Renal cortical epithelial cell (primary cell): ENCODE measurements at places on chromosomes 12 and 14. TPM values are rescaled to one million over a fixed set of nuclear protein-coding genes. Genes with fewer than 3 reads are reported as not detected.
A peak's percentile ranks its signal among the peaks of the same experiment; 100 is the strongest.

GRCh38 chr14:50051106-50051505 lies 65.3 kb downstream of the VCPKMT start:
- DNase-seq: no peak

DNA sequence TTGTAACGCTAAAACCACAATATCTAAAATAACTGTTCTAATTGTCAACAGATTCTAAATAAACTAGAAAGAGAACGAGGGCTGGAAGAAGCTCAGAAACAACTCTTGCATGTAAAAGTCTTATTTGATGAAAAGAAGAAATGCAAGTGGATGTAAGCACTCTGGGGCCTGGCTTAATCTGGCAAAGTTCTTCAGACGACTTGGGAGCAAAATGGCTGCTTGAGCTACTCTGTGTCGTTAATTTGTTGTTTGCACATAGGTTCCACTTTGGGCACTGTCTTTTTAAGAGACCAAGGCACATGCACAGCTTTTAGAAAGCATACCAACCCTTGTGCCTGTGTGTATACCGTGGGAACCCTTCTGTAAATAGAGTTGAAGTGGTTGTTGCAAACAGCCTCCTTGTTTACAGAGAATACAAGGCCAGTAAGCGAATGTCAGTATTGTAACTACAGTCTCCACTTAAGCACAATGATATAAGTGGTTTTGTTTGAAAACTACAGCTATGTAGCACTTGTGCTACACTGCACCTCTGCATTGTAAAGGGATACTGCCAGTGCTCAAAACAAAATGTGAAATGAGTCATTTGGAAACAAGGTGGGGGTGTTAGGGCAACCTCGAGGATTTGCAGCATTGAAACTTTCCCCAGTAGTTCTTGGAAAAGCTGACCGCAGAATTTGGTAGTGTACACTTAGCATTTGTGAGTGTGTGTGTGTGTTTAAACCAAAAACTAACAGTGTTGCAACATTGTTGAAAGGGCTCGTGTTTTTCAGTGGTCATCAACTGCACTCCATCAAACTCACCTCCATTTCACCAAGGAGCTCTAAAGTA lies 154.3 kb downstream of the CEP83 start:
- DNase-seq: no peak

- DNase-seq: peak; percentile 71
Observed at GRCh38 chr12:56377310-56377988, 14.8 kb upstream of the APOF start.

The NTS gene
- total RNA-seq: not detected in 2 replicates

- no peak for DNase-seq
Observed at GRCh38 chr14:69260861-69261564, 1.1 kb downstream of the GALNT16 start.

The MYH7 gene
- total RNA-seq: under 0.01 TPM in 1 of 2 replicates, not detected in the other

The TOGARAM1 gene
- 14.2 and 40.5 TPM in 2 replicates for total RNA-seq

- DNase-seq: no peak
Observed at GRCh38 chr12:112111931-112112330, 3.3 kb upstream of the NAA25 start.

The SMARCD1 gene
- 53.0 and 85.0 TPM in 2 replicates for total RNA-seq

DNA sequence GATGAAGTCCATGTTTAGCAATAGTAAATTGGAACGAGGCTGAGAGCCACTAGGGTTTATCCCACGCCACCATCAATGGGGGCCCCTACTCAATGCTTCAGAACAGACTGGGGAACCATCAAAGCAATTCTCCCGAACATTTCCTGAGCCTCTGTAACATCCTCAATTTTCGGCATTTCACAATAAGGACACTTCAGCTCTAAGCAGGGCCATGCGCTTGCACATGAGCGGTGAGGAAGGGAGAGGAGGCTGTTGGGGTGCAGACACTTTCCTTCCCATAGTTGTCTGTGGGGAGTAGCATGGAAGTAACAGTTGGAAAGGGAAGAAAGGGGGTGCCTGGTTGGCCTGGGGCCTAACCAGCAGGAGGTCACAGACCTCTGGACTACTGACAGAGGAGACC lies 129.9 kb upstream of the PRMT8 start:
- no peak for DNase-seq

DNA sequence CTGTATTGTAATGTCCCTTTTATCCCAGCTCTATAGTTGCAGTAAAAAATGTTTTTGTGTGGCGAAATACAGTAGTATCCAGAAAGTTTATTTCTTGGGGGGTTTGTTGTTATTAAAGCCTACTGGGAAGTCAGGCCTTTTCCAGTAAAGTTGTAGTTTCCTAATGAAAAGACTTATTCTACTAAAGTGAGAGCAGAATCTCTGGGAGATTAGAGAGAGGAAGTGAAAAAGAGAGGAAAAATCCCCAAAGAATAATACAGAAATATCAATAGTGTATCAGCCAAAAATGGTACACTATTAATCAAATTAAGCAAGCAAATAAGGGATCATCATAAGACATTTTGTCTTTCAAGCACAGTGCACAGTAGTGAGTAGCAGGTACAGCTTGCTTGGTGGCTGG lies 46.3 kb upstream of the ATXN7L3B start:
- no peak for DNase-seq
